ENCODE measurements at places on chromosomes 5 and 9.

GRCh38 chr5:94281236-94281801 is 337.1 kb downstream of the KIAA0825 start:
- DNase-seq: no peak

DNA sequence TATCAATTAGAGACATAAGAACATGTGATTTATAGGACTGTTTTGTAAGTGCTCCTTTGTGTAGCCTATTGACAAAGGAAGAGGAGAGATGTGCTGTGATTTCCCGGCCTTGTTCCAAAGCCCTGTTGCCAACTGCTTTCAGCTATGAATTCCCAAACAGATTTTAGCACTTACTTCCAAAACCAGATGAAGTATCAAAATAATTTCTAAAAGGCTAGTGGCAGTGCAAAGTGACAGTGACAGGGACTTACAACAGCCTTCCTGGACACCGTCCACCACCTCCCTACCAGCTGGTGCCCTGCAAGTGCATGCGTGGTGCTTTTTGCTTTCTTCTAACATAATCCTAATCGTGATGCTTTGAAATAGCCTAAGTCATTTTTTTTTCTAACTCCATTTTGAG is 254.1 kb upstream of the ACTBL2 start:
- no peak for DNase-seq

GRCh38 chr9:132857031-132857430 is 21.1 kb downstream of the AK8 start:
- DNase-seq: no peak

DNA sequence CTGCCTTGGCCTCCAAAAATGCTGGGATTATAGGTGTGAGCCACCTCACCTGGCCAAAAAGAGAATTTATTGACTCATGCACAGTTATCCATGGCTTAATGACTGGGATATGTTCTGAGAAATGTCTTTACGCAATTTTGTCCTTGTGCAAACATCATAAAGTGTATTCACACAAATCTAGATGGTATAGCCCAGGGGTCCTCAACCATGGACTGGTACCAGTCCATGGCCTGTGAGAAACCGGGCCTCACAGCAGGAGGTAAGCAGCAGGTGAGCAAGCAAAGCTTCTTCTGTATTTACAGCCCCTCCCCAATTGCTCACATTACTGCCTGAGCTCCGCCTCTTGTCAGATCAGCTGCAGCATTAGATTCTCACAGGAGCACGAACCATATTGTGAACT is 12.4 kb upstream of the SIL1 start:
- no peak for DNase-seq

DNA sequence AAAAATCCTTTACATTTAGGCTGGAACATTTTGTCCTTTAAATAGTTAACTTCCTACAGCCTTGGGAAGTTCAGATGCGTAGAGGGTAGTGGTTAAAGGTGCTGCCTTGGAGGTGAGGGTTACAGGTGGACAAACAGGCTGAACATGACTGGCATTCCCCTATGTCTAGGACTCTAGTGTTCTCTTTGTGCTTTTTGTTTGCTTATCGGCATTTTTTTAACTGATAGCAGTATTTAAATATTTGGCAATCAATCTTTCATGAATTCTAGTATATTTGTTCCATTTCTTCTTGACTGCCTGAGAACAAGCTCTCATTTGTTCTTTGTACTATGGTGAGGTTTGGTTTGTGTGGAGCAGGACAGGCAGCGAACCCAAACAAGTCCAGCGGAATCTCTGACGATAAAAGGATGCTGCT is 307.6 kb downstream of the CTNND2 start:
- no peak for DNase-seq

DNA sequence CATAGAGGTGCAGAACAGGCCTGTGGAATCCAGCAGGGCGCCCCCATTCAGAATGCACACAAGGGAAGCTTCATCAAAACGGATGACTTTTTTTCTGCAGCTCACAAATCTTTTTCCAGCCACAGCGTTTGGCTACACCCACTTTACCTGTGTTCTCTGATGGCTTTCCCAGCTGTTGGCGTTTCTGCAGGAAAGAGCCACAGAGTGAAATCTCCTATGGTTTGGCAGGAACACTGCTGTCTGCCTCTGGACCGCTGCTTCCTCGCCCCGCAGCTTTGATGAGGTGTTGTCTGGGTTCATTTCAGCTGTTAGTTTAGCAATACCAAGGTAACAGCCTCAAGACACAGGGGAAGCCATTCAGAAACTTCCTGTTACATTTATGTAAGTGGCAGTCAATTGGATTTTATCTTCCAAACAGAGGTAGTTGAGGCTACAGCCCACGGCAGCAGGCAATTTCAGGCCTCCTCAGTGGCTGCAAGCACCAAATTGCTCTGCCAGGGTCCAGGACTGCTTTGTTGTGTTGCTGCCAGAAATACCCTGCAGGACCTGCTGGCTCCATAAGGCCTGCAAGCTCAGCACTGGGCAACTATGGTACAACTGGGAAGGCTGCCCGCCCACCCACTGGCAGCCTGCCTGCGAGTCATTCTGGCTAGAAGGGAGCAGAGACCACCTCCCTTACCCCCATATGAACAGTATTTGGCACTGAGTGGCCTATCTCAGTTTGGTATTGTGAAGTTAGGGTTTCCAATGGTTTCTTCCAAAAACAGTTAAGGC is 96.7 kb downstream of the MVB12B start:
- DNase-seq: no peak

GRCh38 chr9:98316445-98317133 is 61.1 kb upstream of the TBC1D2 start:
- no peak for DNase-seq

DNA sequence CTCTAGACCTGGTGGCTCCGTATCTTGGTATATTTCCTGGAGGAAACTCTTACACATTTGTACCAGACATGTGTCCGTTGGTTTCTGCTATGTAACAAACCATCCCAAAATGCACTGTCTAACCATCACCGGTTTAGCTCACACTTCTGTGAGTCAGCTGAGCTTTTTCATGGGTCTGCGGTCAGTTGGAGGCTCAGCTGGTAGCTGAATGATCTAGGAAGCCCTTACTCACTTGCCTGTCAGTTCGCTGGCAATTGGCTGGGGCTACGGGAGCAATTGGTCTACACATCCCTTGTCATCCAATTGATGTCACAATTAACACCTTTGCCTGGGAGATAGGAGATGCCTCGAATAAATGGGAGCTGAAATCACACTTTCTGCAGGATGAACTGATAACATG is 11.6 kb upstream of the WHRN start:
- DNase-seq: no peak

DNA sequence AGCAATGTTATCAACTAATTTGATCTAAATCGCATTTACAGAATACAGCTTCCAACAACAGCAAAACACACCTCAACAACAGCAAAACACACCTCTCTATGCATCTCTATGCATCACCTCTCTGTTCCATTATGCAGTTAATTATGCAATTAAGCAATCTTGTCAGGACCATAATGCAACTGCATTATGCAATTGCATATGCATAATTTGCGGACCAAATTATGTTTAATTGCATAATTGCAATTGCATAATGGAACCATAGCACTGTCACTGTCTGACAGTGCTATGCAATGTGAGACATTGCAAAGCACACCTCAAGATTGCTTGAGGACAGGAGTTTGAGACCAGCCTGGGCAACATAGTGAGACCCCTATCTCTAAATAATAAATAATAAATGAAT is 80.4 kb upstream of the PRSS3 start:
- DNase-seq: no peak

GRCh38 chr9:73753171-73753570 is 601.5 kb downstream of the ANXA1 start:
- DNase-seq: no peak
